ENCODE measurements at places on chromosomes 6 and 20.

- no peak for DNase-seq
Measured at GRCh38 chr6:157531169-157531985, 150.4 kb downstream of the ZDHHC14 start.

DNA sequence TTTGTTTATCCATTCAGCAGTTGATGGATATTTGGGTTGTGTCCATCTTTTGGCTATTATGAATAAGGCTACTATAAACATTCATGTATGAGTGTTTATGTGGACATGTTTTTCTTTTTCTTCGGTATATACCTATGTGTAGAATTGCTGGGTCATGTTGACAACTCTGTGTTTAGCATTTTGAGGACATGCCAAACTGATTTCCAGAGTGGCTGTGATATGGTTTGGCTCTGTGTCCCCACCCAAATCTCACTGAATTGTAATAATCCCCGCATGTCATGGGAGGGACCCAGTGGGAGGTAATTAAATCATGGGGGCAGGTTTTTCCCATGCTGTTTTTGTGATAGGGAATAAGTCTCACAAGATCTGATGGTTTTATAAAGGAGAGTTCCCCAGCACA, 439.7 kb downstream of the UTRN start:
- DNase-seq = no peak

DNA sequence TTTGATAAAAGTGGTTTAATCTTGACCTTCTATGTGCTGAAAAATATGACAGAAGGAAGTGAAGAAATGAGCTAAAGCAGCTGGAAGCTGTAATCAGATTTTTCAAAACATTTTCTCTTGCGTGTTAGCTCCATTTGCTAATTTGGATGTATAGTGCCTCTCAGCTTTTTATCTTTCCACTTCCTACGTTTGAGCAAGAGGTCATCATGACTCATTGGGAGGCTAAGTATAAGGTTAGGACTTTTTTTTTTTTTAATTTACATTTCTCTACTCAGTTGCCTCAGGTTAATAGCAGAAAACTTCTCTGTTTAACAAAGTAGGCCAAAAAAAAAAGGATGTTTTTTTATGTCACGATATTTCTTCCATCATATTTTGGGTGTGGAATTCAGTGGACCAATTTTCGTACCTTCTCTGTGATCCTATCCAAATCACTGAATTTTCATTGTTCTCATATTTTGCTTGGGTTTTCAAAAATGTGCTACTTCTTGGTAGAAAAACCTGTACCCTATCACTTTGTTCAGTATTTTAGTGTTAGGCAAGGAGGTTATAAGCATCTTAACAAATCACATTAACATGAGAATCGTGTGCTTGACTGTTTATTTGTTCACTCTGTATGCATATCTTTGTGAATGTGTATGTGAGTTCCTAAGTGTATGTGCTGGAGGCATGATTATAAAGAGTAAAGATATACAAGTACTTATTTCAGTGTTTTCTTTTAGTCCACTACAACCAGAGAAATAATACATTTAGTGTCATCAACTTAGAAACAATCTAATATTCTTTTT, 1028.3 kb upstream of the EYS start:
- DNase-seq = no peak

- DNase-seq = no peak
Measured at GRCh38 chr6:22783931-22784330, 214.6 kb downstream of the HDGFL1 start.

- no peak for DNase-seq
Measured at GRCh38 chr6:167796192-167796981, 30.3 kb upstream of the AFDN start.

DNA sequence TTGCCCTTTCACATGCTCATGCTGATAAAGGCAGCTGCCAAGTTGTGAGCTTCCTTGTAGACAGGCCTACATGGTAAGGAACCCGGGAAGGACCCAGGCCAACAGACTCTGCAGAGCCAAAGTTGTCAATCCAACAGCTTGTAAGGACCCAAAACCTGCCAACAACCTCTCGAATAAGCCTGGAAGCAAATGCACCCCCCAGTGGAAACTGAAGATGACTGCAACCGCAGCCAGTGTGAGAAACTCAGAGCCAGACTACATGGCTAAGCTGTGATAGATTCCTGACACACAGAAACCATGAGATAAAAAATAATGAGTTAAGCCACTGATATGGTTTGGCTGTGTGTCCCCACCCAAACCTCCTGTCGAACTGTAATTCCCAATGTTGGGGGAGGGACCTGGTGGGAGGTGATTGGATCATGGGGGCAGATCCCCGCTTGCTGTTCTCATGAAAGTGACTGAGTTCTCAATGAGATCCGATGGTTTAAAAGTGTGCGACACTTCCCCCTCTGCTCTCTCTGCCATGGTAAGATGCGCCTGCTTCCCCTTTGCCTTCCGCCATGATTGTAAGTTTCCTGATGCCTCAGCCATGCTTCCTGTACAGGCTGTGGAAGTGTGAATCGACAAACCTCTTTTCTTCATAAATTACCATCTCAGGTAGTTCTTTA, 18.8 kb upstream of the CLPSL2 start:
- DNase-seq = no peak
